ENCODE measurements at places on chromosomes 3 and 15.

GRCh38 chr3:150631515-150632221 lies 28.5 kb downstream of the SELENOT start:
- DNase-seq: no peak

DNA sequence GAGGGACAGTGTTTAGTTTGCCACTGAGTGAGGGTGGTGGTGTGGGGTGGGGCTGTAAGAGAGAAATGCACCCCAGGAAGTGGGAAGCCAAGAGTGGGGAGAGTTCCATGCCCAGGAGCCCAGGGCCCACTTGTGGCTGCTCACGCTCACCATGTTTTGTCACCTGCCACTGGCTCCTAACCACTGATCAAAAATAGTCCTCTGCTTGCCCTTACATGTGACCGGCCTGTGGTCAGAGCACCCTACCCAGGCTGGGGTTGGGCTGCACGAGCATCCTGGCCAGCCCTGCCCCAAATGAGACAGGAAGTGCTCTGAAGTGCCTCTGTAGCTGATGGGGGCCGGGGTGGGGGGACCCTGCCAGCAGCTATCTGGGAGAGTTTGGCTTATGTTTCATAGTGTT lies 216.3 kb downstream of the RPLP1 start:
- no peak for DNase-seq

DNA sequence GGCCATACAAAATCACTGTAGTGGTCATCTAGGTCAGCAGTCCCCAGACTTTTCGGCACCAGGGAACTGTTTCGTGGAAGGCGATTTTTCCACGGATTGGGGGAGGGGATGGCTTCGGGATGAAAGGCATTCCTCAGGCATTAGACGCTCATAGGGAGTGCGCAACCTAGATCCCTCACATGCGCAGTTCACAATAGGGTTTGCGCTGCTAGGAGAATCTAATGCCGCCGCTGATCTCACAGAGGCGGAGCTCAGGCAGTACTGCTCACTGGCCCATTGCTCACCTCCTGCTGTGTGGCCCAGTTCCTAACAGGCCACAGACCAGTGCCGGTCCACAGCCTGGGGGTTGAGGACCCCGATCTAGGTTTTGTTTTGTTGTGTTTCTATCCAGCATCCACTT lies 200.1 kb downstream of the SLC9A9 start:
- DNase-seq: no peak

DNA sequence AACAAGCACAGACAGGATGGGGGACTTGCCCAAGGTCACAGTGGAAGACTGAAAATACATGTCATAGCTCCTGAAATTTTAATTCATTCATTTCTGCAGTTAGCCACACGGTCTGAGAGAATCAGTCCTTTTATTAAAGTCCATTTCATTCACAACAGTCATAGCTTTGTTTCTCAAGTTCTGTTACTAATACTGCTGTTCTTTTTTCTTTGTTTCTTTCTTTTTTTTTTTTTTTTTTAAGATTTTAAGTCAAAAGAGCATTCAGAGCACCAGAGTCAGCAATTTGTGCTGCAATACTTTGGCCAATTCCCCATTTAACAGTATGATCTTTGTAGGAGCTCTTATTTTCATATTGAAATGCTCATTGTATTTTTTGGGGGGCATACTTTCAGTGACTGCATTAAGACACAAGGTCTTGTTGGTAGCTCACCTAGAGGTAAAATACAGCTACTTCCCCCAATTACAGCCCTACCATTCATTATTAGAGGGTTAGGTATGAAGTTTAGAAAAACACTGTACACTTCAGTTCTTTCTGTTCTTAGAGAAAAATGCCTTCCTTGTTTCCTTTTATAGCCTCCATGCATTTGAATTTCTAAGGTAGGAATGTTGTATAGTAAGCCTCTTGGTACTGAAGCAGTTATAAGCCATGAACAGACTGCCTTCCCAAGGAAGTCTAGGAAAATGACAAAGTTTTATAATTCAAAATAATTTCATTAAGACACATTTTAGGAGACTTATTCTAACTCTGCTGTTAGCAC lies 9.6 kb downstream of the GALK2 start:
- DNase-seq: no peak

DNA sequence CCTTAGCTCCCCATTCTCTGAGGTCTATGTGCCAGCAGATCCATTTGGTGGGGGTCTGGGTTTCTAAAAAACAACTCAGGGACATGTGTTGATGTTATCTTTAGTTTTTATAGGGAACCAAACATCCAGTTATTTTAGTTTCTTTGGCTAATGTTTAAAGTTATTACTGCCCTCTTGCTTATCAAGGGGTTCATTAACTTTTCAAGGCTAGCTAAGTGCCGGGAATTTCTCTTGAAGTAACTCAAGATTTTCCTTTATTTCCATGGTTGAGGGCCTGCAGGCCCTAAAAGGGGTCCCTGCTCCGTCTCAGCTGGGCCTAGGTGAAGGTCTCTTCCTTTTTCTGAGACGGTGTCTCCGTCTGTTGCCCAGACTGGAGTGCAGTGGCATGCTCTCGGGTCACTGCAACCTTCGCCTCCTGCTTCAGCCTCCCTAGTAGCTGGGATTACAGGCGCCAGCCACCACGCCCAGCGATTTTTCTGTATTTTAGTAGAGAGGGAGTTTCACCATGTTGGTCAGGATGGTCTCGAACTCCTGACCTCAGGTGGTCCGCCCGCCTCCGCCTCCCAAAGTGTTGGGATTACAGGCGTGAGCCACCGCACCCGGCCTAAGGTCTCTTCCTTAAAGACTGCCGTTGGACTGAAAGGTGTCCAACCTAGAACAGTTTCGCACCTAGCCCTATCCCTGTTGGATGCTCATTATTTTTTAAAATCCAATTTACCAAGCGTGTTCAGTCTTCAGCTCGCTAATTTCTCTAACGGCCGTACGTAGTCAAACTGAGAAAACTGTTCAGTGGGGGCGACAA lies 1.3 kb upstream of the OXSR1 start:
- no peak for DNase-seq

GRCh38 chr15:26772154-26773066 lies at the start of gene GABRB3:
Gene GABRB3 (minus strand): TSS chr15:26773066.
- DNase-seq: peak; percentile 43

DNA sequence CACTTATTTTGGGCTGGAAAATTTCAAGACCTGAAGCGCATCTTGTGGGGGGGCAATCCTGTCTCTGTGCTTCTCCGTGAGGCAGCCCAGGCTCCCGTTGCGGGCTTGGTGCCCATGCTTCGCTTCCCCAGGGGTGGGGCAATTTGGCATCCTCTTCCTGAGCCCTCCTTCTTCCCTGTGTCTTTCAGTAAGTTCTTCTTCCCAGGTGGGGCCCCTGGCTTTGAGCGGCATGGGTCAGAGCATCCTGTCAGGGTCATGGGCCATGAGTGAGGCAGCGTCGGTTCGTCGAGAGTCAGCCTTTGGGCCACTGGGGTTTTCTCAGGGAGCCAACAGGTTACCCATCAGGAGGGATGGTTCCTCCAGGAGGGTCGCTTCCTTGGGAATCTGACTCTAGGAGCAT lies 200.7 kb downstream of the UBE3A start:
- DNase-seq: no peak

DNA sequence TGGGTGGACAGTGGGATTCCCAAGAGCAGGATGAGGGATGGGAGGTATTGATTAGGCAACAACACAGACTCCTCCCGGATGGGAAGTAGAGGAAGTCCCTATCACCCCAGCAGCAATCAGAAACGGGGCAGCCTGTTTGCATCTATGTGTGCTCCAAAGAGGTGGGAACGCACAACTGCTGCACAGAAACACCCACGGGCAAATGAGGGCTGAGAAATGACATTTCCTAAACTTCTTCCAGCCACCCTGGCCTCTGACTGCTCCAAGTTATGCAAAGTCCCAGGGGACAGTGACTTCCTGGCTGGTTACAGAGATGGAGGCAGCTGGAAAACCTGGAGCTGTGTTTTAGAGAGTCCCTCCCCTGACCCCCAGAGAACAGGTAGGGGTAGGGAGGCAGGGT lies 42.6 kb downstream of the HCN4 start:
- DNase-seq: peak; percentile 21

GRCh38 chr3:54897028-54897711 lies 30.7 kb downstream of the LRTM1 start:
- no peak for DNase-seq

- no peak for DNase-seq
Measured at GRCh38 chr3:9019259-9019961, 56.1 kb upstream of the RAD18 start.

- no peak for DNase-seq
Measured at GRCh38 chr3:104126463-104126862, 1240.2 kb upstream of the ALCAM start.

DNA sequence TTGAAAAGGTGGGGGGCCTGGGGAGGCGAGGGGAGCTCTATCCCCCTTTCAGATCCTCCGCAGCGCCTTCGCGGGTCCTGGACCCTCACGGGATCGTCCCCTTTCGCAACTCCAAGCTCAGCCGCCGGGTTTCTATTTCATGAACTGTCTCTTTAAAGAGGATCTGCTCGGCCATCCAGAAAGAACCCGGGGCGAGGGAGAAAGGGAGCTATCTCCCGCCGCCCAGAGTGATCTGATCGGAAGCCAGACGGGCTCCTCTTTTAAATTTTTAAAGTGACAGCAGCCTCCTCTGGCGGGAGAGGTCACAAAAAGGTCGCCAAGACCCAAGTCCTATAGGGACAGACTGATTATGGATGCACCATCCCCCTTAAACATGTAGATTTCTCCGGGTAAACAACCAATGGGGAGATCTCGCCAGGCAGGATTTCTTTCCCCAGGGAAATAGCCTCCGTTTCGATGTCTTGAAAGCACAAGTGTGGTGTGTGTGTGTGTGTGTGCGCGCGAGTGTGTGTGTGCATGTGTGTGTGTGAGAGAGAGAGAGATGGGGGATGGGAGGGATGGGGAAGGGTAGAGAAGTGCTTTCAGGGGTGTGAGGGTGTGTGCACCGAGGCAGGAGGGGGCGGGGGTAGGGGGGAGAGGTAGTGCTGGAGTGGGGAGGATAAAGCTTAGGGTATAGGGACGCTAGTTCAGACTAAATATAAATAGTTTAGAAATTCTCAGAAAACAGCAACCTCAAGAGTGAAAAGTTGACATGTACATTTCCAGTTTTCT lies 516.1 kb downstream of the MECOM start:
- peak; percentile 65 for DNase-seq

DNA sequence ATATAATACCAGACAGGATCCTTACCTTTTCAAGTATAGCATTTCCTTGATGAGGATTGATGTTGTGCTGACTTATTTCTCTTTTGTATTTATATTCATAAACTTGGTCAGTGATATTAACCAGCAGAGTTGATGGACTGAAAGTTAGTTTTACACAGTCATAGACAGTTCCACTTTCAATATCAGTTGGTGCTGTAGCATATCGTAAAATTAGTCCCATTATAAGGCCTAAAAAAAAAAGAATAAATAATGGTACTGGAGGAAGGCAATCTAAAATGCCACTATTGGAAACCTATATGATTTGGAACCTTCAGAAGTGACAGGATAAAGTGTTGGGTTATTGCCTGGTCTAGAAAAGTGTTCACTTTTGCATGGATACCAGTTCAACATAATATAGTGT lies 16.3 kb downstream of the SLC9A9 start:
- no peak for DNase-seq

GRCh38 chr3:25775936-25776335 lies 7.3 kb downstream of the NGLY1 start:
- no peak for DNase-seq
